Fibroblast of skin of abdomen (primary cell): ENCODE measurements at places on chromosomes 12 and 14.

- DNase-seq, result no peak
These were observed 3.9 kb upstream of the ABHD4 start for GRCh38 chr14:22594156-22594716.

DNA sequence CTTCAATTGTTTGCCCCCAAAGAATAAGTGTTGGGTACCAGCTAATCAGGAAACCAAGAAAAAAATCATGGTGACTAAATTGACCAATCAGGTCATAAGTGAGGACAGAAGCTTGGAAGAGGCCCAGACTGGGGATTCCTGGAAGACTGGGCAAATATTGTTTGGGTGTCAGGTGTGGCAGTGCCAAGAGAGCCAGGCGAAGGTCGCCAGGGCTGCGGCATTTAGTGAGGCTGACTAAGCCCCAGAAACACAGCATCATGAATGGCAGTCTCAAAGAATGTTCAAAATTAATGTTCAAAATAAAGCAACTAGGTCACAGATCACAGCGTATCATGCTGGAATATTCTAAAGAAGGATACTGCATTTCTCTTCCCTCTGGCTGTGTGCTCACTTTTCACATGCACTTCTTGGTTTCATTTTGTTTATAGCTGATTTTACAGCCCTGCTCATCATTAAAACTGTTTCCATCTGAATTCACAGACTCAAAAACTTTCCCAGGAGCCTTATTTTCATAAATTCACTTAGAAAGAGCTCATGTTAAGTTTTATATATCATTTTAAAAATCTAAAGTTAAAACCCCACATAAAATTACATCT lies 85.3 kb upstream of the OVCH1 start:
- DNase-seq, result no peak

DNA sequence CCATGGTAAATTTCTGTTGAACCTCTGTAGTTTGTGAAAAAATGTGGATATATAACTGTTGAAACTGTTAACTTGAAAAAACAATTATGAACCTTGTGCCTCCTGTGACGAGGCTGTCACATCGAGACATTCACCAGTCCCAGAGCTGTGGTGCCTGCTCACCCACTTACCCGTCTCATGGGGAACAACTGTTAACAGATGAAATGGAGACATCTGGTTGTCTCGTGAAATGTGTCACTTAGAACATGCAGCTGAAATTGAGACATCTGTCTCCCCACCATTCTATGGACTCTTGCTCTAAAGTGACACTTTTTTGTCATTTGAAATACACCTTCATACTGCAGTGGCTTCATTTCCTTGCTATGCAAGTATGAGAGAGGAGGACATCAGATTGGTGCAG lies 240.6 kb downstream of the GXYLT1 start:
- DNase-seq, result no peak

DNA sequence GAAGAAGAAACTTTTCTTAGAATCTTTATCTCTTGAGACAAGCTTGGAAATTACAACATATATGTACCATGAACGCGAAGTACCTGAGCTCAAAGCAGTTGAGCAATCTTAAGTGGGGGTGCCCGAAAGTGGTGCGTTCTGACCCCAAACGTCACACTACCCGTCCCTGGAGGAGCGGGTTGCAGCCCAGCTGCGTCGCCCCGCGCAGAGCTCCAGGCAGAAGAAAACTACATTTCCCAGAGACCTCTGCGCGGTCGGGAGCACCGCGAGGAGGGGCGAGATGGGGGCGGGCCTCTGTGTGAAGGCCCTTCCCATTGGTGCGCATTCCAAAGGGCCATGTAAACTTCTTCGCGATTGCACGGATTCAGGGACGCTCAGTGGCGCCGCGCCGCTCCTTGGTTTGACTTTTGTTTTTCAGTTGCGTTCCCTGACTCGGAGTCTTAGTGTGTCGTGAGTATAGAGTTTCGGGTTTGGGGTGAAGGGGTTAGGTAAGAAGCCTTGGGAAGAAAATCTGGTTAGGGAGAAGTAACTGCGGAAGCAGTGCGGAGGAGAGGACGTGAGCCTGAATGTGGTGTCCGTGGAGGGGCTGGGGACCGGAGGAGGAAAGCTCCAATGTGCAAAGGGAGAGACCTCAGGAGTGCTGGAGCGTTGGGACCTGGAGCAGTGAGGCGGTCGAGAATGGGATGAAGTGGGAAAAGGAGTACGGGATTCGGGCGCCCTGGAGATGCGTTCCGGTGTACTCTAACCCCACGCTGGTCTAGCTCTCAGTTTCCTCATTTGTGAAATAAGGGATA lies at the start of gene CCDC77:
CCDC77 (plus strand) TSS at position 410 of the 794 bp plus-strand sequence. CDS start 7,740 bp downstream, outside the sequence.
- DNase-seq, result peak; percentile 92

DNA sequence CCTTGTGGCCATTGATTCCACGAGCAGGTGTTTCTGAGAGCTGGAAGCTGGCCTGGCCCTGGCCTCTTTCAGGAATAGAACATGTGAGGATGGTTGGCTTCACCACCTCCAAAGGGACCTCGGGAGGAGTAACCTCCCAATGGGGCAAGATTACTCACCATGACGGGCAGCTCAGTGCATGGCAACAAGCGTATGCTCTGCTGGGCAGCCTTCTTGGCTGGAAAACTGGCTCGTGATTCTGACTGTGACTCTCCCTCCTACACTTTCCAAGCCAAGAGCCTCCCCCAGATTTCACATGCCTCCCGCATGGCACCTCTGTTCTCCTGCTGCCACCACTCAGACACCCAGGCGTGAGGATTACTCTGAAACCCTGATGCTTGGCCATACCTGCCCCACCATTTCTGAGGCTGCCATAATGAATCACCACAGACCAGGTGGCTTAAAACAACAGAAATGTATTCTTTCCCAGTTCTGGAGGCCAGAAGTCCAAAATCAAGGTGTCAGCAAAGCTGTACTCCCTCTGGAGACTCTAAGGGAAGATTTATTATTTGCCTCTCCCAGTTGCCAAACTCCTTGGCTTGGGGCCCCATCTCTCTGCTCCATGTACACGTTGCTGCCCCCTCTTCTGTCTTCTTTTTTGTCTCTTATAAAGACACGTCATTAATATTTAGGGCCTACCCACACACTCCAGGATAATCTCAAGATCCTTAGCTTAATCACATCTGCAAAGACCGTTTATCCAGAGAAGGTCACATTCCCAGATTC lies 215.9 kb downstream of the CHST11 start:
- no peak for DNase-seq

- DNase-seq, result no peak
These were observed 311.0 kb upstream of the RGS6 start for GRCh38 chr14:71621276-71621675.

DNA sequence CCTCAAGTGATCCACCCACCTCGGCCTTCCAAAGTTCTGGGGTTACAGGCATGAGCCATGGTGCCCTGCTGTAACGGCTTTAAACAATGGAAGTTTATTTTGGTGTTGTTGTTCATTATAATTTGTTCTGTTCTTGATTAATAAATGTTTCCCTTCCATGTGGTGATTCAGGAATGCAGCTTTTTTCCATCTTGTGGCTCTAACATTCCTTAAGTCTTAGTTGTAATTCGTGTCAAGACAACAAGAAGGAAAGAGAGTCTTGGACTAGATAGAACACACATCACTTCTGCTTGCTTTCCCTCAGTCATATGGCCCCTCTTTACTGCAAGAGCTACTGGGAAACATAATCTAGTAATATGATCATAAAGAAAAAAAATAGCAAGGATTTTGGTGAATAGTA lies 211.6 kb downstream of the SLC6A15 start:
- peak; percentile 63 for DNase-seq

- DNase-seq, result no peak
These were observed 10.4 kb downstream of the MAP4K5 start for GRCh38 chr14:50521912-50522341.

GRCh38 chr14:70660967-70661893 lies 19.5 kb downstream of the TTC9 start:
- DNase-seq, result no peak

- DNase-seq, result peak; percentile 28
These were observed 44.3 kb downstream of the SCN8A start for GRCh38 chr12:51635346-51635745.

DNA sequence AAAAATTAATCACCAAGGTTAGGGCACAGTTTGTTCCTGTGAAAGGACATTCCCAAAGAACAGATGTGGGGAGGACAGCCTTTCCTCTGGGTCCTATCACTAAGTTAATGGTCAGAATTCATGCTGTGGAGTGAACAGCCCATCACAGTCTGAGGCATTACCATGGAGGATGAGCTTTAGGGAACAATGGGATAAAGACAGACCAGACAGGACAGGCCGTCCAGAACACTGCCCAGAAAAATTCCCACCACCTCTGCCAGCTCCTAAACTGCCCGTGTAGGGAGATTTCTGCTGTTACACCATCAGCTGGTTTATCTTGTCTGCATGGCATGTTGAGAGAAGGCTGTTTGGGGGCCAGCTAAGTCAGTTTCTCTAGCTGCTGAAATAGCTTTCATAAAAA lies 49.6 kb upstream of the IFNG-AS1 start:
- DNase-seq, result no peak

GRCh38 chr14:99168330-99168729 lies 103.7 kb downstream of the BCL11B start:
- DNase-seq, result no peak

GRCh38 chr14:21924479-21924878 lies 250.9 kb upstream of the OR4E1 start:
- DNase-seq, result no peak

DNA sequence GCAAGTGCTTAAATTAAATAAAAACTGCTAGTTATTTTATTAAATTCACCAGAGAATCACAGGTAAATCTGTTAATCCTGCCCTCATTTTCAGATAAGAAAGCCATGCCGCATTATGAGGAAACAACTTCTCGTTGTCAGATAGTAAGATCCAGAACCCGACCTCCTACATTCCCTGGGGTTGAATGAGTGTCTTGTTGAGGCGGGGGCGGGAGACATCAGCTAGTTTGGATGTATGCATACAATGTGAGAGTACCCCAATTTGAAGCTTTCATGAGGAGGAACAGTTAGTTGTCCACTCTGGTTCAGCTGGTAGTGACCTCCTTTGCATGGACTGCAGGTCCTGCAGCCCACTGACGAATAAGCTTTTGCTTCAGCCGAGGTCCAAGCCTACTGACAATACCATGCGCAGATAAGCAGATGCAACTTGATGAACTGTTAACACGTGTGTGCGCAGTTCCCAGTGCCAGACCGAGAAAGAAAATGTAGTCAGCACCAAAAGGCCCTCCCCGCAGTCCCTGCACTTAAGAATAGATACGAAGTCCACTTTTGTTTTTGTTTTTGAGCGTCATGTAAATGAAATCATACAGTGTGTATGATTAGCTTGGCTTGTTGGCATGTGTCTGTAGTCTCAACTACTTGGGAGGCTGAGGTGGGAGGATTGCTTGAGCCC lies 34.9 kb downstream of the EVL start:
- DNase-seq, result no peak

DNA sequence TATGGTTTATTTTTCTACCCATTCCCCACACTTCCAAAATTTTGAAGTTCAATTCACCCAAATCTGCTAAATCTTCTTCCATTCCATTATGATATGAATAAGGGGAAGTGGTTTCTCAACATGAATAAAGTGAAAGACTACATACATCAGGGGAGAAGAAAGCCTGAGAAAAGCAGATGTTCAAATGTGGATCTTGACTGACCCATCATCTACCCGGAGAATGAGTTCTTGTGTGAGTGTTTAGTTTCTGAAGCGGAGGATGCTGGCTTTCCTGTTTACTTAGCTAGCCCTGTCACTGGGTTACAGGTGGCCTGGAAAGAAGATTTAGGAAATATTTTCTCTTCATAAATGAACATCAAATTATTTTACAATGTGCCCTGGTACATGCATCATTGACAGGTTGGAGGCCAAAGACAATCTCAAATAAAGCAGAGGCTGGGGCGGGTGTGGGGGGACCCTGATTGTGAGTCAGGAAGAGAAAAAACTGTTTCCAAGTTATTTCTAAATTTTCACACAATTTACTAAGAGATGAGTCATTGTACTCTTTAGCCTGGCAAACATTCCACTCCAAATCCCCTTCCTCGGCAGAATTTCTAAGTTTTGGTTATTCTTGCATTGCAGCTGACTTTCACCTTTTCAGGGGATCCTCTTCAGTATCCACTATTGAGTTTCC lies 135.6 kb downstream of the SLC25A21 start:
- peak; percentile 41 for DNase-seq

DNA sequence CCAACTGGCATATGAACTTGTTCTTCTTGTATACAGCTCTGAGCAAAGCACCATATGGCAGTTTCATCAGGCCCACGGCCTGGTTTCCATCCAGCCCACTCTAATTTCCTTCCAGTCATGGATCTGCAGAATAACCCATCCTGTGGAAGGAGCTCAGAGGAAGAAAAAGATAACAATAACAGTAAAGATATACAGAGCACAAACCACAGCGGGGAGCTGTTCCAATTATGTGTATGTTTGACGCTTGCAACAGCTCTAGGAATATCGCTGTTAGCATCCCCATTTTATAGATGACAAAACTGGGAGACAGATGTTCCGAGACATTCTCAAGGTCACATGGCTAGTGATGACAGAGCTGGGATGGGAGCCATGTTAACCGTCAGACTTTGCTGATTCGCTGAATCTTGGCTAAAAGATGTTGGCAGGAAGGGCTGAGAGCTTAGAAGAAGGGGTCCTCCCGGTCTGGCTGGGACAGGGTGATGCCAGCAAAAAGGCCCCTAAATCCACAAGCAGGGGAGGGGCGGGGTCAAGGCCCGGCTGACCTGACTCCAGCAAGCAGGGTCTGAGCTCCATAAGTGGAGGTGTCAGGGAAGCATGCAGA lies 34.4 kb upstream of the CIPC start:
- no peak for DNase-seq

DNA sequence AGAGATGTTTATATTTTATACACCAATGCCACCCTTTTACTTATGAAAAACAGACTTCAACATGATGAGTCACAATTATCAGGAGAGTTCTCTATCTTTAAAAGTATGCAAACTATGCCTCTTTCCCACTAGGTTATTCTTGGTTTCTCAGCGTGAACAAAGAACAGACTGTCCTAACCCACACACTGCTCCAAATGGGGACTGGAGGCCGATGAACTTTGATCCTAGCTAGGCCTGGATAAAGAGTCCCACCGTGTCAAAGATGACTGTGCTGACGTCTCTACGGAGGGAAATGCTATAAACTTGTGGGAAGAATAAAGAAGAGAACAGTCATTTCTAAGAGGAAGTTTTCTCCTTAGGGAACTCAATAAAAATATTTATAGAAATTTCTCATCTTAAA lies 160.1 kb downstream of the EPS8 start:
- peak; percentile 87 for DNase-seq

DNA sequence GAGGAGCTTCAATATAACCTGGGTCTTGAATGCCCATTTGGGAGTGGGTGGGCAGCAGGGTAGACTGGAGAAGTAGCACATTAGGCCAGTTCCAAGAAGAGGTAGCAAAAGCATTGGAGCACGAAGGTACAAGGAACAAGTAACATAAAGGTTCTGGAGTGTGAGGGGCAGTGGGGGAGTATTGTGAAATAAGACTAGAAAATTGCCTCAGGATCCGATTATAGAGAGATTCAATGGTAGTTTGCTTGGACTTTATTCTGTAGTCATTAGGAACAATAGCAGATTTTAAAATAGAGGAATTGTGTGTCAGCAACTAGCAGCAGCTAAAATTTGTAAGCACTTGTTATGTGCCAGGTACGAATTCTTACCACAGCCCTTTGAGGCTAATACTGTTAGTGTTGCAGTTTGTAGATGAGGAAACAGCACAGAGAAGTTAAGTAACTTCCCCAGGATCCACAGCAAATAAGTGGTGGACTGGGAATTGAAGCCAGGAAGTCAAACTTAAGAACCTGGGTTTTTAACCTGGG lies 61.8 kb downstream of the PPFIBP1 start:
- DNase-seq, result no peak
